H1 (cell line): ENCODE measurements at places on chromosomes 5 and 9. TPM values are rescaled to one million over a fixed set of nuclear protein-coding genes. Genes with fewer than 3 reads are reported as not detected.

DNA sequence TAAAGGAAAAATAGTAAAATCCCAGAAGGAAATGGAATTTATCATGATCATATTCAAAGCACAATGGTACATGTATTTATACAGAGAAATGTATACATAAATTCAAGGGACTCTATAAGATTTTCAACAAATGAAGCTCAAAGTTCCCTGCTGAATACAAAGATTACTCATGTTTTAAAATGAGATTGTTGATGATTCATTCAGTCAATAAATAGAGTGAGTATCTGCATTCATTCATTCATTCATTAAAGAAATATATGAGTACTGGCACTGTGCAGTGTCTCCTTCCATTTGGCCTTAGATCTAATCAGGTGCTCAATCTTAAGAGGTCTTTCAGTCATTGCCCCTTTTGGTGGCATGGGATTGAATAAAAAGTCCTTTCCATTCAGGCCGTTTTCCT lies 310.0 kb downstream of the KIAA0825 start:
- DNase-seq = no peak

GRCh38 chr5:39955156-39955555 lies 530.4 kb upstream of the DAB2 start:
- no peak for DNase-seq

DNA sequence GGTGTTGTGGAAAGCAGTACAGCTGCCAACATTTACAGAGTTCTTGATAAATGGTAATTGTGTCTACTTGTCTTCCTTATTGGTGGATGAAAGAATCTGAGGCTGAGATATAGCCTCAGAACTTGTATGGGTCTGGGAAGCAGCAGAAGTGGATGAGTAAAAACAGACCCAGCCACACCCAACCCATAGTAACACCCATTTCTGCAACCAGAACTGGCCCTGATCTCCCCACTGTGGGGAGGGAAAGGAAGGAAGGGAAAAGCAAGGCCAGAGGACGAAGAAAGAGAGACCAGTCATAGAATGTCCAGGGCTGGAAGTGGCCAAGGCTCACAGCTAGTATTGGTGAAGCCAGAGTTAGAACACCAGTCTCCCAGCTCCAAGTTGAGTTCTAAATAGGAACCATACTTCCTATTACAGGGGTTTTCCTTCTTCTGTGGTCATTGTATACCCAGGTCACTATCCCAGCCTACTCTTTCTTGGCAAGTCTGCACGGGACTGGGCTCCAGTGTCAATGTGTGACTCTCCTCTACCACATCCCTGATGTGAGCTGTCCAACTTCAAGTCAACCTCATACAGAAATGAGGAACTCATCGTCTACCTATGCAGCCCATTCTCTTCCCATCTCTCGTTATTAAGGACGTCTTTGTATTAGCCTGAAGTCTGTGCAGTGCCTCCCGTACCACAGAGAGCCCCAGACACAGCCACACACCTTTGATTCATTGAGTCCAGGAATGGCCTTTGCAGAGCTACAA lies 35.9 kb downstream of the ITK start:
- no peak for DNase-seq

DNA sequence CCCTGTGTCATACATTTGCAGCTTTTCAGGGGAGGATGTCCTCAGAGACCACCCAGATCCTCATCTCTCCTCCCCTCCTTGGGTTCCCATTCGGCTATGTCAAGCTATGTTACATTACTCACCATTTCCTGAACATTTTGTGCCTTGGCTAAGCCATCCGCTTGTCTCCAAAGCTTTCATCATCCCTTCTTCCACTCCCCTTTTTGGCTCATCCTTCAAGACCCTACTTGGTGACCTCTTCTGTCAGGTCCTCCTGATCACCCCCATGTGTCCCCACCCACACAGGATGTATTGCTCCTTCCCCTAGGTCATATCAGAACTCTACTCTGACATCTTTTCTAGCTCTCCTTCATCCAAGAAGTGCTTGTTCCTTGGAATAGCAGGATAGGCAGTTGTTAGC lies 81.8 kb downstream of the BOD1 start:
- DNase-seq = no peak

DNA sequence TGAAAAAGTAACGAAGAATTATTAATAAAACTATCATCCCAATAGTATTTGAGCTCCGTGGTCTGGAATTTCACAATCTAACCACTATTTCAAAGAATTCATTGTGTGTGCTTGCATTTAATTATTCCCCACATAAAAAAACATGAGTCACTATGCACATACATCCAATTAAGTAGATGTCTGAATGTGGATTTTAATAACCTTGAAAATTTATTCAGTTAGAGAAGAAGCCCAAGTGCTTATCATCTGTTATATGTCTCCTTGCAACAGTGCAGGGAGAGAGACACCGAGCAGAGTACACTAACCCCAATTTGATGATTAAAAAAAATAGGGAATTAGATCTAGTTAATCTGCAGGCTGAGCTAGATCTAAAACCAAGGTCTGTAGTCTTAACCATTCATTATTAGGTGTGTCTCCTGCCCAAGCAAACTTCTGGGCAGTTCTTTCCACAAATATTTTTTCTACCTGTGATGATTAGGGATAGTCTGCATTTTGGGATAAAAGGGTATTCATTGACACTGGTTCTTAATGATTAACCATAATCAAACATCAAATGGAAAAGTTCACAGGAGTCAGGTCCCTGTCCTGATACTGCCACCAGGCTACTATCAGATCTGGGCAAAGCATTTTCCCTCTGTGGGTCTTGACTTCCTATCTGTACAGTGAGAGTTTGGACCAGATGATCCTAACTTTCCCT lies 164.2 kb downstream of the GRIA1 start:
- no peak for DNase-seq

GRCh38 chr9:116817762-116818161 lies 130.7 kb downstream of the TRIM32 start:
- DNase-seq = no peak

DNA sequence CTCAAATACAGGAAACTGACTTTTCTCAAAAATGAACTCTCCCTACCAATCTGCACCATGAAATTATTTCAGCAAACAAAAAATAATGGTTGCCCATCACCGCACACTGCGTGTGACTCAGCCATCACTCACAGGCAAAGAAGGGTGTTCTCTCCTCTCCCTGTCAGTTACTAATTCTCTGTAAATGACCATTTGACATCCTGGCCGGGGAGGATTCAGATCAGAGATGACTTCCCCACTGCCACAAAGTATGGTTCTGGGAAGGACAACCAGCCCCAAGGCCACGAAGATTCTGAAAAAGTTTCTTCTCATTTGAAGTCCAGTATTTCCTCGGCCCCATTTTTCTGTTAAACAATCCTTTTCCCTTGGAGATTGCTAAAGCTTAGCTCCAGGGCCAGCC lies 199.4 kb downstream of the AUH start:
- no peak for DNase-seq

DNA sequence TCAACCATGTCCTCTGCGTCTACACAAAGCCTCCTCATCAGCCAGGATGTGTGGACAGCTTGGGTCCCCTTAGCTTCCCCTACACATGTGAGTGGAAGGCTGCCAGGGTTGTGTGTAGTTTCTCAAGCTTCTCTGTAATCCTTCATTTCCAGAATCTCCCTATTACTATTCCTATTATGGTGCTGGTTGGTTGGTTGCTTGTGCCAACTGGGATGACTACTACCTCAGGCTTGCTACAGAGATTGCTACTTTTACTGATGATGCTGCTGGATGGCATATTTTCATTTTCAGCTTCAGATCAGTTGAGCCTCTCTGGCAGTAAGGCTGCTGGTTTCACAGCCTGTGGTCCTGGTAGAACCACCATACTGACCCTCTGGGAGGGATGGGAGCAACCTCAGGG lies 39.9 kb downstream of the ATG10 start:
- DNase-seq = no peak

DNA sequence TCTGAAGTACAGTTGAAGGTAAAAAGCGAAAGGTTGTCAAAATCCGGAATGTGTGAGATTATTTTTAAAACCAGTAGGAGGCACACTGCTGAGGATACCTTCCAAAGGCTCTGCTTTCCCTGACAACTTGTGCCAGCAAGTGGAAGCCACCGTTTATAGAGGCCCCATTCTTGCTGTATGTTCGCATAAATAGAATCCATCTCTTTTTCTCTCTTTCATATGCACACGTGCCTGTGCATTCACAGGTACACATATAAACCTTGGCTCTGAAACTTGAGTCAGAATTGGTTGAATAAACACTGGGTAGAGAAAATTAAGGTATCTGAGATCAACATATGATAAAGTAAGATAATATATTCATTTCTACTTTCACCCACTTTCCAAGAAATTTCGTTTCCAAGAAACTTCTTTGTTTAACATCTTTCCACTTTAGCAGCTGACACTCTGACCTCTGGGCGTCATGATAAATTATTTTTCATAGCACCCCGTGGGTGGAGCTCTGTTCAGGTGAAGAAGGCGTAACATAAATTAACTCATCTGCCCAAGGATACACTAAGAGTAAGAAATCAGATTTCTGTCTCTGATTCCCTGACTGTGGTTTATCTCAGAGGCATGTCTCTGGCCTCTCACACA lies 63.7 kb upstream of the RICTOR start:
- DNase-seq = no peak

GRCh38 chr5:75584641-75585040 lies 26.6 kb upstream of the ANKDD1B start:
- DNase-seq = no peak

- DNase-seq = no peak
These were observed 9.6 kb upstream of the PAPPA start for GRCh38 chr9:116144038-116144437.

DNA sequence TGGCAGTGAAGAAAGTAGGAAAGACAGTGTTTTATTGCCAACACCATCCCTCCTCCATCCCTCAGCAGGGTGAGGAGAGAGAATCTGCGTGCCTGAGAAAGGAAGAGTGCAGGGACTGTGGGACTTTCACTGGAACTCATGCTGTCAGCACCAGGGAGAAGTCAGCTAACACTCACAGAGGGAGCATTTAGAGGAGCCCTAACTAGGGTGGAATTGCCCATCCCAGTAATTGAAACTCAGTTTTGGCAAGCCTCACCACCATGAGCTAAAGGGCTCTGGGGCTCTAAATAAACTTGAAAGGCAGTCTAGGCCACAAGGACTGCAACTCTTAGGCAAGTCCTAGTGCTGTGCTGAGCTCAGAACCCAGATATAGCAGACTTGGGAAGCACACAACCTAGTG lies 622.3 kb downstream of the SEMA5A start:
- no peak for DNase-seq

DNA sequence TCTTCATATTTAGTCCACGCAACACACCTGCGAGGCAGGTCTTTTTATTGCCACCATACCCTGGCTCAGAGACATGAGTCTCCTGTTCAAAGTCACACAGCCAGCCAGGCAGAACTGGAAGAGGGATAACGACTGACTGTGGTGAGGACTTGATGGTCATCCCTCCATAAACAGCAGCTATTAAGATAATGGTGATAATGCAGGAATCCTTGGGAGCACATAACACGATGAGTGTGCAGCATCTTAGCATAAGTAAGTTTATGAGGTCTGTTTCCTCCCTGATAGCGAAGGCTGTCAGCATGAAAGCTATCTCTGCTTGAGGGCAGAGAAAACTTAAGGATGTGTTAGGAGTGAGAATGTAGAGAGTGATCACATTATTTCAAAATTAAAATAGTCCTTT lies 30.9 kb downstream of the KCTD16 start:
- no peak for DNase-seq

- no peak for DNase-seq
These were observed 471.3 kb upstream of the DAB2 start for GRCh38 chr5:39896104-39896503.

GRCh38 chr9:117957267-117957666 lies 253.1 kb downstream of the TLR4 start:
- no peak for DNase-seq

DNA sequence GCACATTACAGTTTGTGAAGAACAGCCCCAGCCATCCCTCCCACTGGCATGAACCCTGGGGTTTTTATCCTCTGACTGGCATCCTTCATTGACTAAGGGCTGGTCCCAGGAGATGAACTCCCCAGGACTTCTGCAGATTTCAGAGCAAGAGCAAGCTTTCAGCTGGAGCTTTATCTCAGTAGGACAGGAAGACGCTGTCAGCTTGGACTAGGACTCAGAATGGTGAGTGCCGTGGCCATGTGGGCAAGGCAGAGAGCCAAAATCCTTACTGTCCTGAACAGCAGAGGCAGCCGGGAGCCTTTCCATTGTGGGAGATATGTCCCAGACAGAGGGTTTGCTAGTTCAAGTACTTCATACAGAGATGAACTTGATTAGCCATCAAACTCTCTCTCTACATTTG lies 3.2 kb upstream of the ACOT12 start:
- no peak for DNase-seq

DNA sequence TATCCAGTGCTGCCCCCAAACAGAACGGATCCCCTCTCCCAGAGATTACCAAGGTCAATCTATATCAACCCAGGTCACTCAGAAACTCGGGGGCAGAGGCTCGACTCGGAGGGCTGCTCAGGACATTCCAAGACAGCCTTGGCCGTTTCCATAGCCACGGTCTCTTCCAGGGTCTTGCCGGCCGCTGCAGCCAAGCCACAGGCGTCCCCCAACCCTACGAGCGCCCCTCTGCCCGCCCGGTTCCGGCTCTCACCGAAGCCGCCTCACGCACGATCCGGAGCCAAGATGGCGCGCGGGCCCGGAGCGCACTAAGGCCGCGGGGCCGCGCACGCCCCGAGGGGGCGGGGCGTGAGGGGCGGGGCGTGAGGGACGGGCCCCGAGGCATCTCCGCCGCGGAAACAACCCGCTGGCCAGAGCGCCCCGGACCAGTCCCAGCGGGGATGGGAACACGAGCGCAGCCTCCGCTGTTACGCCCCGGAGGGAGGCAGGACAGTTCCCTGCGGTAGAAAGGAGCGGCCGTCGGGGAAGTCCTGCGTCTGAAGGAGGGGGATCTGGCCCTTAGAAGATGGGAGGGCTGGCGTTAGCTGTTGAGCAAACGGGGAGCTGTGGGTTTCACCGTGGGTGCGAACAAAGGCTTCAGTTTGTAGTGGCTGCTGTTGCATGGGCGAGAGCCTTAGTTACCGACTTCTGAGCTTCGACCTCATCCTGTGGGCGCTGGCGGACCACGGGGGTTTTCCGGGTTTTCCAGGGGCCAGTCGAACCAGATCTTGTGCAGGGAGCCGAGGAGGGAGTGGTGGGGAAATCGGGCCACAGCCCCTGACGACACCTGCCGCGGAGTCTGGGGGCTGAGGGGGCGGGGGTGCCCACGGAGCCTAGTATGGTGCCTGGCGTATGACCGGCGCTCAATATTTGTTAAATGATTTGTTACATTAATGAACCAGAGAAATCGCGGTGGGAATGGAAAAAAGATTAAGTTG lies at the start of gene RPP25L:
Gene RPP25L (minus strand): TSS at position 287 of the 977 bp plus-strand sequence. CDS start 801 bp downstream, outside the sequence.
- peak; percentile 88 for DNase-seq

GRCh38 chr5:40235471-40236400 lies 444.0 kb upstream of the PTGER4 start:
- DNase-seq = no peak

SEMA6A gene
- total RNA-seq = 260 and 277 TPM in 2 replicates

NOTCH1 gene
- 55.6 and 60.9 TPM in 2 replicates for total RNA-seq

TDRD7 gene
- 2.1 and 2.3 TPM in 2 replicates for total RNA-seq

TMEM174 gene
- total RNA-seq = not detected in 2 replicates

TMEM161B gene
- 13.6 and 13.8 TPM in 2 replicates for total RNA-seq

ZNF883 gene
- total RNA-seq = 19.2 and 20.2 TPM in 2 replicates

C5orf58 gene
- total RNA-seq = 1.4 and 1.6 TPM in 2 replicates
